ENCODE measurements at places on chromosomes 6 and 20. TPM values are rescaled to one million over a fixed set of nuclear protein-coding genes. Genes with fewer than 3 reads are reported as not detected.

- no peak for DNase-seq
Observed at GRCh38 chr6:11315743-11316437, 83.4 kb upstream of the NEDD9 start.

DNA sequence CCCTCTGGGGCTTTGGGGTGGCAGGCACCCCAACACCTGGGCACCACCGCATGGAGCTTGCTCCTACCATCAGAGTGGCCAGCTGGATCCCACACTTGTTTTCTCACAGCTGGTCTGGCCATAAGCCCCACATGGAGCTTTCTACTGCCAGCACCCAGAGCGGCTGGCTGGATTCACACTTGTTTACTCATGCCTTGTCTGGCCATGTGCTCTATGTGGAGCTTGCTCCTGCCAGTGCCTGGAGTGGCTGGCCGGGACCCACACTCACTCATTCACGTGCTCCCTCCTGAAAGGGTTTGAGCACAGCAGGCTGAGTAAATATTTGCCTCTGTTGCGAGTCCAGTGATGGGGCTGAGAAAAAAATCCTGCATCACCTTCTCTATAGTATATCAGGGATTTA, 487.0 kb downstream of the CD109 start:
- no peak for DNase-seq

GRCh38 chr20:21656308-21657067, 49.0 kb upstream of the PAX1 start:
- no peak for DNase-seq

GRCh38 chr6:169221264-169221663, 32.4 kb downstream of the THBS2 start:
- DNase-seq = no peak

DNA sequence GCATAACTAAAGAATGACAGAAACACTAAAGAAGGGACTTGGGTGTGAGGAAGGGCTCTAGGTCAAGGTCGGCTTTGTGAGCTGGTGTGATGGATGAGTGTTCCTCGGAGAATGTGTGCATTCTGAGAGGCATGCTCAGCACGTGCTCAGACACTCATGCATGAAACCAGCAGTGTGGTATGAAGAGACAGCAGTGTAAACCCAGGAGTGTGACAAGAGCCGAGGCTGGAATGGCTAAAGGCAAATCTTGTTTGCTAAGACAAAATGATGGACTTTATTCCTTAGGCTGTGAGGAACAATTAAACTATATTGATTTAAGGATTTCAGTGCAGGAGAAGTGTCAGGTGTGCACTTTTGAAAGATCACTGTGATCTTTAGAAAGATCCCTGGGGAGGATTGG, 107.4 kb upstream of the MAP7 start:
- DNase-seq = no peak

DNA sequence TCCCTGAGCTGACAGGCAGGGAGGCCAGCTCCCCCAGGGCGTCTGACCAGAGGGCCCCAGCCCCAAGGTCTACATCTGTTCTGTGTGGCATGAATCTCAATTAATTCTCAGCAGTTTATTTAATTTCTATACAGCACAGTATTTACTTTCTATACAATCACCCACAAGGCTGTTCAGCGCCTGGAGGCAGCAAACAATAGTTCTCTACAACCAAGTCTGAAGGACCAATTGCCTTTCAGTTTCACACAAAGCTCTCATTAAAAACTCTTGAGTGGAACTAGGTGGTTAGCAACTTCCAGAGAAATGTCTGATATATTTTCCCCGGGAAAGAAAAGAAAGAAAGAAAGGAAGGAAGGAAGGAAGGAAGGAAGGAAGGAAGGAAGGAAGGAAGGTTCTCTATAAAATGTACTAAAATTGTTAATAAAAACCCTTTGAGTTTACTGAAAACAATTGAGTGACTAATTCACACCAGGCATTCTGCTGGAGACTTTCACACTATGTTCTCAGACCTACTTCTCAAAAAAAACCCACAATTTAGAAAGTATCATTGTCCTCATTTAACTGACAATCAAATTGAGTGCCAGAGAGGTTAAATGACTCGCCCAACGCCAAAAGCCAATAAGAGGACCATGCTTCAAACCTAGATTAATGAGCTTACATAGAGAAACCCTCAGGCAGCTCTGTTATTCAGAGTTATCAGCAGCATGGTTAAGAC, 62.5 kb downstream of the METTL24 start:
- DNase-seq = no peak

DNA sequence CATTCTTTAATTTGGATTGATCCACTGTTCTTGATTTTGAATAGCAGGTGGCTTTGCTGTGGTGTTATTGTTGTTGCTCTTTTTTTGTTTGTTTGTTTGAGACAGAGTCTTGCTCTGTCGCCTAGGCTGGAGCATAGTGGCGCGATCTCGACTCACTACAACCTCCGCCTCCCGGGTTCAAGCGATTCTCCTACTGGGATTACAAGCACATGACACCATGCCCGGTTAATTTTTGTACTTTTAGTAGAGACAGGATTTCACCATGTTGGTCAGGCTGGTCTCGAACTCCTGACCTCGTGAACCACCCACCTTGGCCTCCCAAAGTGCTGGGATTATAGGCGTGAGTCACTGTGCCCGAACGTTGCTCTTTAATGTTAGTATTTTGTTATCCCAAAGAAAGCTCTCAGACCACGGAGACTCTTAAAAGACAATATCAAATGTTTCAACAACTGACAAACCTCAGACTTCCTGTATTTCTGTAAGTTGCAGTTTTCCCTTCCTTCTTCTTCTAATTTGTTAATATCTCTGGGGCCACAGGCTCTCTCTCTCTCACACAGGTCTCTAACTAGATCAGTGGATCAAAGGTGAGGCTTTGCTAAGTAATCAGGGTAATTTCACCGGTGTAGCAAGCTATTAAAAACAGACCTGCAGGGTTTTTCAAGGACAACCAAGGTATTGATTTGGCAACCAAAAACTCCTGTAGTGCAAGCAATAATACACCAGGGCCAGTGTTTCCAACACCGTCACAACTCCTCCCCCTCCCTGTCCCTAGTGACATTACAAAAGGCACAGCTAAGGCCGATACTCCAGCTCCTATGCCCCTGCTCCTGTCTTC, 48.8 kb upstream of the ZNF217 start:
- DNase-seq = peak; percentile 17

GRCh38 chr6:121925534-121926255, 473.8 kb upstream of the HSF2 start:
- no peak for DNase-seq

DNA sequence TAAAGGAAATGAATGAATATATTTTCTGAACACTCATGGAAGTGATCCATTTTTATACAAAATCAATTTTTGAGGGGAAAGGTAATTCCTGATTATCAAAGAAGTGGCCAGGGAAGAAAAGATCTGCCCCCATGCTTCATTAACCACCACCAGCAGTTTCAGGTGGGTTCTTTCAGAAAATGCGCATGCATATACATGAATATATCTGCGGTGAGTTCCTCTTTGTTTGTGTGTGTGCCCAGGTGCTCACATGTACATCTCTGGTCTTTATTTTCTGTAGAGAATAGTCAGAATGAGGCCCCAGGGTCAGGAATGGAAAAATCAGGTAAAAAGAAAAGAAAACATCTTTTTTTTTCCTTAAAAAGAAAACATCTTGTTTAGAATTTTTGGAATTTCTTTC, 88.4 kb downstream of the SGK1 start:
- no peak for DNase-seq

- no peak for DNase-seq
Observed at GRCh38 chr6:76026101-76026500, 46.4 kb downstream of the IMPG1 start.

GRCh38 chr6:128310451-128310850, 209.9 kb downstream of the PTPRK start:
- DNase-seq = no peak

GRCh38 chr6:39951716-39952115, 17.5 kb upstream of the MOCS1 start:
- no peak for DNase-seq

- DNase-seq = no peak
Observed at GRCh38 chr6:145228962-145229582, 506.2 kb downstream of the EPM2A start.

DNA sequence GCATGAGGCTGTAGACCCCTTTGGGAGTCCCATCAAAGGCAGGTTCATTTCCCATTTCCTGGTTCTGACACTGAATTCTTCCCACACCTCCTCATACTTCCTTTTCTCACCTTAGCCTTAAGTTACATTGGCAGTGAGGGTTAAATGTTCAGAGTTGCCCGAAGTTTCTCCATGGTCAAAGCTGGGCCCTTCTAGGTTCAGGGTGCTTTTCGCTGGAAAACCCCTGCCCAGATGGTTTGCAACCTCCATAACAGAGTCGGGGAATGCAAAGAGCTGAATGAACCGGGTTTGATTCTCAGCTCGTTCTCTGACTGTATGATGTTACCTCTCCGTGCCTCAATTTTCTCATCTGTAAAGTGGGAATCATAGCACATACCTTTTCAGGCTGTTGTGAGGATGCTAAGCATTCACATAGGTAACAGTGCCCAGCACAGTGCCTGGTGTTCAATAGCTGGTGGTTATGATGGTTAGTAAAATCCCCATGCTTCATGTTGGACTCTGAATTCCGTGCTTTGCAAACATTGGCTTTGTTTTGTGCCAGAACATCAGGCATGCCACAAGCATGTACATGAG, 149.8 kb downstream of the NFATC2 start:
- DNase-seq = no peak

- DNase-seq = no peak
Observed at GRCh38 chr6:107323133-107323785, 136.1 kb downstream of the PDSS2 start.

GRCh38 chr20:3014662-3015061, 28.8 kb upstream of the GNRH2 start:
- no peak for DNase-seq

- no peak for DNase-seq
Observed at GRCh38 chr6:16277101-16277981, 39.0 kb downstream of the GMPR start.

DNA sequence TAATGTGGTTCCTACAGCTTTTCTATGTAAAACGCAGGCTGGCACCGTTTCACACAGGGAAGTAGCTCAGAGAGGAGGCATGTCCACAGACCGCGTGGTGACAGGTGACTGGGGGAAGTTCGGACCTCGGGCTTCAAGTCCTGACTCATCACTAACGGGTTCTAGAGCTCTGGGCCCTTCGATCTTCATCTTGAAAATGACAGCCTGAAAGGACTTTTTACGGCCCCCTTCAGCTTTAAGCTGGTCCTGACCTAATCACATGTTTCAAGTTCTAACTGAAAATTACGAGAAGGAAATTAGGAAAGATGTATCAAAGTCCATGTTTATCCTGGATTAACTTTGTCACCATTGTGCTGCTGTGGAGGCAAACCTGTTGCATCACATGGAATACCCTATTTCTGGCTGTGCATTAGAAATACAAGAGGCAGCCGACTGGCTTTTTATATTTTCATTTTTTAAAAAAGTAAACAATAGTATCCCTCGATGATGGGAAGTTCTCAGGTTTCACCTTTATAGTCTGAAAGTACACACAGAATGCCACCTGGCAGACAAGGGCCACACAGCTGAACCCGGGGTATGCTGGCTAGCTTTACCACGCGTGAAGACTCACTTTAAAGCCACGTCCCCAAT, 2.0 kb downstream of the MAN1A1 start:
- DNase-seq = peak; percentile 17

- DNase-seq = no peak
Observed at GRCh38 chr20:45826381-45827019, 612 bp downstream of the TNNC2 start.

GRCh38 chr6:32332433-32332832, 39.3 kb downstream of the TSBP1 start:
- no peak for DNase-seq

DNA sequence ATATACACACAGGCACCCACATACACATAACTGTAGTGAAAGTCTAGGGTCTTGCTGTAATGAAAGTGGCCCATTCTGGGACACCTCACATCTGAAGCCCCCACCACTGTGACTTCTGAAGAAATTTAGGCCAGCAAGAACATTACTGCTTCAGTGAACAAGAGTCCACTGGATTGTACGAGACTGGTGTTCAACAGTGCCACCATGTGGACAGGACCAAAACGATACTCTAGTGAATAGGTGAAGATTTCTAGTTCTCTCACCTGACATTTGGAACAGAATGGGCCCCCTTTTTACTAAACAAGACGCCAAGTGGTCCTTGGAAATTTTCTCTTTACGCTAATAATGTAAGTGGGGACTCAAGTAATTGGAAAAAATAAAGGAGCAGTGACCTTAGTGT, 156.9 kb downstream of the MAFB start:
- no peak for DNase-seq

DNA sequence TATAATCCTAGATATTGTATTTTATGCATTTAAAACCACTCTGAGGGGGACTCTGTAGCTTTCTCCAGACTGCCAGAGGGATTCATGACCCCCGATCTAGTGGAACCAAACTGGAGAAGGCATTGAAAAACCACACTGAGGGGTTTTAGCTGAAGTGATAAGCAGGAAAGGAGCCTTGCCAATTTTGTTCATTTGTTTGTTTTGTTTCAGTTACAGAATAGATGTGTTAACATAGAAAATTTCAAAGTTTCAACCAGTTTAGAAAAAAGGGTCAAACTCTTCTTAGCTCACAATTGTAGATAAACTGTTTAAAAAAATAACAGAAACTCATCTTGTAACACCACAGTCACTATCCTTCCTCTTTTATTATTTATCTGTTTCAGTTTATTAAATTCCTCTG, 19.8 kb downstream of the TAB2 start:
- DNase-seq = no peak

DNA sequence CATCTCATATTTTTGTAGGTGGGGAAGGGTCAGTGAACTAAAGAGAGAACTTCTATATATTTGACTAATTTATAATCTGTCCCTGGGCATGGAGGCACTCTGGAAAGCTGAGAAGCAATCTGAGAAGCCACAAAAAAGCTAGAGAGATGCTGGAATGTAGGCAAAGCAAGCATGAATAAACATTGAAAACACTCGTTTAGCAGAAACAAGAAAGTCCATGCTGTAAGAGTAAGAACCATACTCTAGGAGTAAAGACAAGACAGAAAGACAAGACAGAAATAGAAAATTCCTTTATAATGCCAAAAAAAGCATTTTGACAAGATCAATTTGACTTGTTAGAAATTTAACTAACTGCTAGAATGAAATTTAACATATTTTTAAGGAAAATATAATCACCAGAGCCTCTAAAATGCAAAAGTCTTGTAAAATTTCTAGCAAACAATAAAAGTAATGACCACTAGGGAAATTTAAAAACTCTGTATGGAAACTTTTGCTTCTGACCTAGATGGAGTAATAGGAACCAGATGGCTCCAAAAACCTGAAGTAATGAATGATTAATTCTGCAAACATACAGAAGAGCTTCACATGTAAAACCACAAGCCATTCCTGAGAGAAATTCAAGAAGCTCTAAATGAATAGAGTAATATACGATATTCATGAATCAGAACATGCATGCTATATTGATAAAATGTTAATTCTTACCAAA, 625.7 kb upstream of the PTCHD4 start:
- DNase-seq = no peak

Gene FAM217A
- not detected for total RNA-seq

Gene TMEM244
- total RNA-seq = not detected

Gene TCF19
- 28.8 TPM for total RNA-seq

Gene NFATC2
- total RNA-seq = 48.9 TPM

Gene PLAGL1
- 8.9 TPM for total RNA-seq

Gene AKAP12
- total RNA-seq = 0.91 TPM

Gene OR2B6
- total RNA-seq = not detected

Gene HUS1B
- 2.2 TPM for total RNA-seq

Gene CFAP61
- total RNA-seq = 0.49 TPM

Gene PLEKHG1
- total RNA-seq = 8.0 TPM

Gene CBLN4
- total RNA-seq = not detected

Gene GABRR2
- 0.19 TPM for total RNA-seq
